ENCODE measurements at places on chromosomes 1 and 21.

GRCh38 chr1:14094611-14095400, 394.8 kb downstream of the PRDM2 start:
- DNase-seq = peak; percentile 46

GRCh38 chr1:30519201-30519763, 204.1 kb downstream of the MATN1 start:
- DNase-seq = no peak

DNA sequence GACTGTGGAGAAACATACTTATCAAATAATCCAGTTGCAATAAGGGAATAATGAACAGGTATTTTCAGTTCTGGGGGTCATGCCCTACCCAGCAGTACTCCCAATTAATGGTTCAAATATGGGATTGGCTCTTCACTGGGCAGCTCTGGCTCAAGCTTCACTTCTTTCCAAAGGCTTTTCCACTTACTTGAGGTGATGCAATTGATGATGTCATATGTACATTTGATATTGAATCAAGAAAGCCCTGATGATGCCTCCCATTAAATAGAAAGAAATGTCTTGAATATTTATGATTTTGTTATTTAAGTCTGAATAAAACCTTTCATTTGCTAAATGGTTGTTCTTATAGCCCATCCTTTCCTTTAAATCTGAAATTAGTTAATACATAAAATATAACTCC, 789.9 kb downstream of the USP25 start:
- DNase-seq = no peak

DNA sequence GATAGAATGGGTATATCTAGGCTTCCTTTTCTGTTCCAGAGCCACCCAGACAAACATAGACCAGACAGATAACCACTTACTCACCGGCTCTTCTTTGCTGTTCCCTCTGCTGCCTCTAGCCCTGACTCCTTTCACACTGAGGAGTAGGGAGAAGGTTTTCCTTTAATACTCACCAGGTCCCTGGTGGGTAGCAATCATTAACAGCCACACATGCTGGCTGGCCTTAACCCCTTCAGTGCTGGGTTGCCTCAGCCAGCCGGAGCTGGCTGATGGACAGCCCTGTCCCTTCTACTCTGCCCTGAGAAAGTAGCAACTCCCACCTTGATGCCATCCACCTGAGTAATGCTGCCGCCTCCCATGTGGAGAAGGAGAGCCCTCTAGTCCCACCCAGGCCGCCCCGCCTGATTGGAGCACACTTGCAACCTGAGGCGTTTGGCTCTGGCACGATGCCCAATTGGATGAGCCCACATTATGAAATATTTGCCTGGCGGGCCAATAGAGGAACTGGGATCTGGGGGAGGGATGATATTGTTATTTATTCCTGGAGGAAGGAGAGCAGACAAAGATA, 71.6 kb downstream of the PLEKHA6 start:
- DNase-seq = peak; percentile 95

- peak; percentile 53 for DNase-seq
Measured at GRCh38 chr1:163201906-163202305, 810 bp downstream of the RGS5 start.
